ENCODE measurements at places on chromosomes 4 and X. TPM values are rescaled to one million over a fixed set of nuclear protein-coding genes. Genes with fewer than 3 reads are reported as not detected.

CDKL2 gene
- total RNA-seq, result 0.60 TPM

DGKK gene
- not detected for total RNA-seq

FGA gene
- not detected for total RNA-seq

RBM3 gene
- total RNA-seq, result 266 TPM

PCDH10 gene
- total RNA-seq, result not detected

TMSB15A gene
- not detected for total RNA-seq

F8A3 gene
- total RNA-seq, result 9.3 TPM

TCEAL6 gene
- not detected for total RNA-seq
